ENCODE measurements at places on chromosomes 11 and 22.

- no peak for DNase-seq
Measured at GRCh38 chr22:43921370-43921769, 2.2 kb upstream of the PNPLA3 start.

GRCh38 chr22:33324228-33324627, 266.0 kb upstream of the SYN3 start:
- no peak for DNase-seq

DNA sequence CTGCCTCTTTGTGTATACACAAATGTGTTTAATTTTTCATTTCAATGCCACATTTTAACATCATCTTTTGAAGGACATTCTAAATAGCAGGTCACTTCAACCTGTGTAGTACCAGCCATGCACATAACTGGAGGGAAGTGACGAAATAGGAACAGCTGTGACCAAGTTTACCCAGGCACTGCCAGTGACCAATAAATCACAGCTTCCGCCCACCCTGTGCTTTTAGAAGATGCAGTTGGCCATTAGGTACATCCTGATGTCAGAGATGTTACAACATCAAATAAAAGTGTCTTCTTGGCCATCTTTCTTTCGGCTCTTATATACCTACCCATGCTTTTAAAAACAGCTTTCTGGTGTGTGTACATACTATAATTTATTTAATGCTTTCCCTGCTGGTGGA, 7.8 kb downstream of the LDLRAD3 start:
- DNase-seq = no peak

DNA sequence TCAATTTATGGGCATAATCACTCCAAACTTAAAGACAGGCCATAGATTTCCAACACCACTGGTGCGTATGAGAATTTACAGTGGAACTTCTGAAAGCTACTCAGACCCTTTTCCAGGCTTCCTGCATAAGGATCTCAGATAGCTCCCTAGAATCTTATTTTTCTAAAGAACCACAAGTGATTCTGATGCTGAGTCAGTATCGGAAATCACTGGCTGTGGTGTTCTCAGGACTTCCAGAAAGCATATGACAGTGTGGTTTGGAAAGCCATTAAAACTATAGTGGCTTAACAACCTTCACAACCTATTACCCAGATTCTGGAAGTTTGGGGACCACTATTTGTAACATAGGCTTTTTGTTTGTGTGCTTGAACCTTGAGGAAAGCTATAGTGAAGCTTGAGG, 756.0 kb downstream of the DLG2 start:
- DNase-seq = no peak

DNA sequence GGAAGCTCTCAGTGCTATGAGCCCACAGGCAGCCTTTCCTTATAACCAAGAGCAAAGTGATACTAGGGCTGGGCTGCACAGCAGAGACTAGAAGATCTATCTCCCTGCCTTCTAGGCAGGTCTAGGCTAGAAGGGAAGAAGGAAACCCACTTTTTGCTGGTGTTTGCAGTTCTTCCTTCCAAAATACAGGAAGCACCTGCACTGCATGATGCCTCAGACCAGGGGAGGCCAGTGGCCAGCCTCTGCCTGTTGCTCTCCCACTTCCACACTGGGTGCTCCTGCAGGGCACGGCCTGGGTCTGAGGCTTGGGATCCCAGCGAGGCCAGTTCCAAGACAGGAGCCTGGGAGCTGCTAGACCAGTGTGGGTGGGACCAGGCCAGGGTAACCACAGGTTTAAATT, 6.0 kb upstream of the UCP3 start:
- no peak for DNase-seq

DNA sequence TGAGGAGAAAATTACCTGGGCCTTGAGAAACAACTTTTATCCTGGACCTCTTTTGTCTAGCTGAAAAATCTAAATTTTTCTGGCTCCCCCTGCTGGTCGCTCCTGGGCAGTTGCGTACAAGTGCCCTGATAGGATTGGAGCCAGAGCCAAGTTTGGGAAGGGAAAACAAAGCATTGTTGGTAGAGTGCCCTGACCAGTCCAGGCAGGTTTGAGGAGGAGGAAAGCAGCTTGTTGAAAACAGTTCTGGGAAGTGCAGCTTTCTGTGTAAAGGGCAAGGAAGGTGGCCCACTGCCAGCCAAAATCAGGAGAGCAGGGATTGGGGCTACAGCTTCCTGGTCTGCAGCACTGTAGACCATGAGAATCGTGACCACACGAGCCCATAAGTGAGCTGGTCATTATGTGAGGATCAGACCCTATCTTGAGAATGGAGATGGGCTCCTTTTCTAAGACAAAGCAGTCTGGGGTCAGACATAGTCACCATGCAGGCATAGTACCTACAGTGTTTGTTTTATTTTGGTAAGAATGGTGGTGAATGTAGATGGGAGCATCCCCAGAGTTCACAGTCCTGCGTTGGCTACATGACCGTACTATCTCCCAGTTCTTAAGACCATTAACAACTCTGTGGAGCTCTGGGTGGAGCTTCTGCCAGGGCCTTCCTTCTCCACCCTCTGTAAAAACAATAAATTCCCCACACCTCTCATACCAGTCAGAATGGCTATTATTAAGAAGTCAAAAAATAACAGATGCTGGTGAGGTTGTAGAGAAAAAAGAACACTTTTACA, 21.3 kb upstream of the PIK3IP1 start:
- DNase-seq = no peak

DNA sequence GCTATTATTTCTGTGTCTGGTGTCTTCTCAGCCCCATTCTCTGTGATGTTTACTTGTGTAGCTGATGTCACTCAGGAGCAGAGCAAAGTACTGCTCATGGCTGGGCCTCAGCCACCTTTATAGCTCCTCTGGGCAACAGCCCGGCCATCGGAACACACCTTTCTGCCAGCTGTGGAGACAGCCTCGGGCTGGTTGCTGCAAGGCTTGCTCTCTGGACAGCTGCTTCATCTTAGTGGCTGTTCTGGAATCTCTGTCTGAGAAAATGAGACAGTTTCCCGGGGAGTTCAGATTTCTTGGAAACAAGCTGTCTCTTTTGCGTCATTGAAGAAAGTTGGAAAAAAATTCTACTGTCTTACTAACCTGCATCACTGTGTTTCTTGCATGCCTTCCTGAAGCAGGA, 20.0 kb downstream of the THY1 start:
- no peak for DNase-seq
